SK-N-SH (cell line): ENCODE measurements at places on chromosomes 7 and 10. TPM values are rescaled to one million over a fixed set of nuclear protein-coding genes. Genes with fewer than 3 reads are reported as not detected.

INTS1 gene
- 35.7 and 48.1 TPM in 2 replicates for polyA plus RNA-seq

DNA sequence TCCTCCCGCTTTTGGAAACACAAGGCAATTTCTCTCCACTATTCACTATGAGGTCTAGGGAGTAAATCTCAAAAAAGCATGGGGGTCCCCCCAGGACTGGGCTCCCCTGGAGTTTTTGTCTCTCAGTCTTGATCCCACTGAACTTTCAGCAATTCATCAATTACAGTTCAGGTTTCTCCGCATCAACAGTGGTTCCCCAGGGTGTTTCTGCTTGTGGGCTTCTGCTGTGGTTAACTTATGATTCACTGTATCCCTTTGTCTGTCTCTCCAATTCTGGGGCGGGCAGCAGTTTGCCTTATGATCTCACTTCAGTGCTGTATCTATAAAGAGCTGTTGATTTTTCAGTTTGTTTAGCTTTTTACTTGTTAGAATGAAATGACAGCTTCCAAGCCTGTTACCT, 142.6 kb upstream of the CDC14C start:
- H3K27me3 ChIP-seq, result no peaks in the 10 kb centered on the region
- no peaks in the 10 kb centered on the region for H3K36me3 ChIP-seq
- DNase-seq, result no peak
- H3K4me1 ChIP-seq, result no peaks in the 10 kb centered on the region

SRRM3 gene
- 2.5 and 2.7 TPM in 2 replicates for polyA plus RNA-seq

HOXA11 gene
- not detected in 2 replicates for polyA plus RNA-seq

FAM221A gene
- polyA plus RNA-seq, result 9.7 and 10.5 TPM in 2 replicates

ELN gene
- 8.9 and 12.5 TPM in 2 replicates for polyA plus RNA-seq
